Activated T-cell treated with anti-CD3 and anti-CD28 coated beads, Interleukin-2, amount 50 U/mL, for 4 hours (primary cell): ENCODE measurements at places on chromosomes 6 and 20. TPM values are rescaled to one million over a fixed set of nuclear protein-coding genes. Genes with fewer than 3 reads are reported as not detected.

DNA sequence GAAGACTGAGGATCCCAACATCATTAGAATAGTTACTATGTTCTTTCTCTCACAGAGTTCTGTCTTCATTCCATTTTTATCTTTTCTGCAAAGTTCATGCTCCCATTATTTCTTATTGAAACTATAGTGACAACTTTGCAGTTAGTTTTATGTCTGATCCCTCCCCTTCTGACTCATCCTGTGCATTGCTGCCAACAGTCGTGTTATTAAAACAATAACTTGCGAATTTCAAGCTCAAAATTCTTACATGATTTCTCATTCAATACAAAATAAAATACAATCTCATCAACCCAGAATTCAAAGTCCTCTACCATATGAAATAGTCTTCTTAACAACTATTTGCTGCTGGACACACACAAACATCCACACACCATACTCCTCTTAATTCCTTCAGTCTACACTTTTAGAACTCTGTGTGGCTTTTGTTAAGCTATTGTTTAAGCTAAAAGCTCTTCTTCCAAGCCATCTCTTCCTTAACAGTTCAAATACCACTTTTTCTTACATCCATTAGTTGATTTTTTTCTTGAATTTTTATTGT lies 261.4 kb upstream of the IRAK1BP1 start:
- no peak for DNase-seq

DNA sequence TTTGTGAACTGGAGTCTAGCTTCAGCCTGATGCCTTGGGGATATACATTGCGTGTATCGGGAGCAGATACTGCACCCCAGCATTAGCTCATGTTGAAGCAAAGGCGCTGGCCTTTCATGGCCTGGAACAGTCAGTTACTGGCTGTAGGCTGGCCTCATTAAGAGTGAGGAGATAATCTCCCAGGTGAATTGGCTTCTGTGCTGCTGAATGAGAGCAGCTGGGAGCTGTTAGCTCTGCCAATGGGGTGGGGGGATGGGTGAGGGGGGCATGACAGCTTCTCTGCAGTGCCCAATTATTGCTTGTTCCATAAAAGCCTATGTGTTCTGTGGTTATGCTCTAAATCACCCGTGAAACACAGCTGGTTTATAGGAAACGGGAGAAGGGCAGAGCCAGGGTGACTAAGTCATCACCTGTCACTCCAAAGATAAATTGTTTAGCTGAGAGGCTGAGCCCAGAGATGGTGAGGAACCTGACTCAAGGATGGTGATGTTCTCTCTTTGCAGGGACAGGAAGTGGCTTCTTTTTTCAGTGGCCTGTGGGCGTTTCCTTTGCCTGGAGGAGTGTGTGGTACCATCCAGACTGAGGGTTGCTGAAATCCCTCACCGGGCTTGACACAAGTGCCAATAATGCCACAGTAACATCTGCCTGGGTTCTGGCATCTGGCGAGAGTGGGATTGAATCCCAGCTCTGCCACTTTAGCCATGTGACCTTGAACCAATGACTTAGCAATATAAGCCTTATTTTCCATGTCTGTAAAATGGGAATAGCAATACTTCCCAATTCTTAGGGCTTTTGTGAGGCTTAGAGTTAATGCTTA lies 170.8 kb downstream of the BCAS1 start:
- peak; percentile 75 for DNase-seq

DNA sequence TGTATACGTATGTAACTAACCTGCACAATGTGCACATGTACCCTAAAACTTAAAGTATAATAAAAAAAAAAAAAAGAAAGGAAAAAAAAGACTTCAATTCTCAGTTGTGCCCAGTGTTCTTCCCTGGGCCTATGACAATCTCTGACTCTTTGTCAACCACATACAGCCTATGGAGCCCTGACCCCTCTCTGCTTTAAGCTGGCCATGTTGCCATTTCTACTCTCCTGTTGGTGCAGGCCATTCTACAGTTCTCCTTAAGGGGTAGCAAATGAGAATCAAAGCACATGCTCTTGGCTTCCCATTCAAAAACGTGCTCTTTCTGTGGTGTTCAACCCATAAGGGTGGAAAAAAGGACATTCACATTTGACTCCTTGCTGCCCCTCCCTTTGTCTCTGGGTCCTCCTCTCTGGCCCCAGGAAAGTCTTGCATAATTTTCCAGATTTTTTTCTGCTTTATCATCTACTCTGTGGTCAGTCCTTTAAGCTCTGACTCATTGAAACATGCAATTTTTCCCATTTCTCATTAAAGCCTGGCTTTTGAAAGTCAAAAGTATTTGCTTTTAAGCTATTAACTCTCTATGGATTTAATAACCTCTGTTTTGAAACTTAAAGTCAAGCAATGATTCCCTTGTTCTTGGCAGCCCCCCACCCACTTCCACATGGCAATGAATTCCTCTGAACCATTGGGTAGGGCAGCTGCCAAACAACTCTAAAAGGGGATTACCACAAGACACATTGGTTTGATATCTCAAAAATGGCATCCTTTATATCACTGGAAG lies 208.6 kb upstream of the MCHR2 start:
- DNase-seq, result no peak

DNA sequence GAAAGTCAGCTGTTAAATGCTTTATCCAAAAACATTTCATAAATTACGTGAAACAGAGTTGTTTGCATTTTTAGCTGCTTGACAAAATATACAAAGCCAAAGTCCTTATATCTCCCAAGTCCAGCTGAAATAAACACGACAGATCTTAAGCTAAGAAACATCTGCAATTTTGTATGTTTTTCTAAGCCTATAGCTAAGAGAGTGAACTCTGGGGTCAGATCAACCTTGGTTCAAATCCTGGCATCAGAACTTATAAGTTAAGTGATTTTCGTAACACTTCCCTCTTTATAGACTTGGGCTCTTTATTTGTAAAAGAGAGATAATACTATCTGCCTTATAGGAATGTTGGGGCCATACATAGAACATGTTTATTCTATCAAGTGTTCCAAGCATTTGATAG lies 176.7 kb downstream of the PTPRK start:
- no peak for DNase-seq

DNA sequence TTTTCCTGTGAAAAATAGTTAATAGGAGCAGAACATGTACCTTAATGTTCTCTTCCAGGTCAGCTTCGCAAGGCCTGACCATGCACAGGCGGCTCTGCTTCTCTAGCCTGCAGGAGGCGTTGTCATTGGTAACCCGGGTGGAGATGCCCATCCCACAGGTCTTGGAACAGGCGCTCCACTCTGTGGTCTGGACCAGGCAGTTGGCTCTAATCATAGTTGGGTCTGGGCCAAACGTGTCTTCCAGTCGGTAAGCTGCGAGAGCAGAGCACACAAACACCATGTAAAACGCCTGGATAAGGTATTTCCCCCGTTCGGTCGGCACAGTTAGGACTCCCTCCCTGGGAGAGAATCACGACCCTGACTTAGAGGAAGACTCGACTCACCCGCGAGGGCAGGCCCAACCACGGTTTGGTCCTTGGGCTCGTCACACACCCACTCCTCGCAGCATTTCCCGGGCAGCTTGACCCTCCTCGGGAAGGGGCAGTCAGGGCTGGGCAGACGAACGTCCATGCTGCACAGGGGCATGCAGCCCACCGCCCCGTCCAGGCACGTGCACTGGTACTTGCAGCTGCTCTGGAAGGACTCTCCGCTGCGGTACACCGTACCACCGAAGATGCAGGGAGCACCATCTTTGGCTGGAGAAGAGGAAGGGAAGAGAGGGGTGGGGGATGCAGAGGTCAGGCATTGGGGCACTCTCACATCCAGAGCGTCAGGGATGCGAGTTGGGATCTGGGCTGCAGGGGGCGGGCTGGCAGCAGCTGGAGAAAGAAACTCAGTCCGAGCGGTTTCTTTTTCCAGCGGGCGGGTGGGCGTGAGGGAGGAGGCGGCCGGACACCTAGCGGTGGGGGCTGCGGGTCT lies 1.0 kb downstream of the CCN2 start:
- DNase-seq, result no peak

- no peak for DNase-seq
Measured at GRCh38 chr6:20811109-20811761, 277.0 kb downstream of the CDKAL1 start.

DNA sequence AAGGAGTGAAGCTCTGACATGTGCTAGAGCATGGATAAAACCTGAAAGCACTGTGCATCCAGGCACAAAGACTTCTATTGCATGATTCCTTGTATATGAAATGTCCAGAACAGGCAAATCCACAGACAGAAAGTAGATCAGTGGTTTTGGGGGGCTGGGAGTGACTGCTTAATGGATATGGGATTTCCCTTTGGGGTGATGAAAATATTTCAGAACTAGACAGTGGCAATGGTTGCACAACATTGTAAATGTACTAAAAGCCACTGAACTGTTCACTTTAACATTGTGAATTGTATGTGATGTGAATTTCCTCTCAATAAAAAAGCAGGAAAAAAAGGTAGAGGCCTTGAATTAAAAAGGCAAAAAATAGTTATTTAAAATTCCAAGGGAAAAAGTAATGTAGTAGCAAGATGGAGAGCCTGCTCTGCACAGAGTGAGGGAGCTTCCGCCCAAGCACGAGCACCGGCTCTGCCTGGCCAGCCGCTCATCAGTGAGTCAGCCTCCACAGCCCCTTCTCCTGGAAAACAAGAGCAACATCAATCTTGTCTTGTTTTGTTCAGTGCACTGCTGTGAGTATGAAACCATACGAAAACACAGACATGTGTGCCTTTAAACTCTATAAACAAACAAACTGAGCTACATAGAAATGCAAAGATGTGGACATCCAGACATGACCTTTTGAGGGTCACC lies 74.6 kb upstream of the THBS2 start:
- DNase-seq, result no peak

GRCh38 chr20:58084566-58084965 lies 143.9 kb downstream of the ANKRD60 start:
- DNase-seq, result no peak

GRCh38 chr20:21396599-21397340 lies 556 bp downstream of the NKX2-4 start:
- DNase-seq, result no peak

Gene LGSN
- total RNA-seq, result not detected

Gene TNF
- total RNA-seq, result 485 TPM

Gene SPATA2
- total RNA-seq, result 15.0 TPM

Gene GNMT
- 0.20 TPM for total RNA-seq

Gene GRM1
- total RNA-seq, result not detected

Gene SLC25A27
- 0.30 TPM for total RNA-seq

Gene RING1
- 66.3 TPM for total RNA-seq
